ENCODE measurements at places on chromosomes 6 and 20.
A peak's percentile ranks its signal among the peaks of the same experiment; 100 is the strongest.

GRCh38 chr20:41038878-41039404 is 10.3 kb downstream of the TOP1 start:
- no peak for DNase-seq

DNA sequence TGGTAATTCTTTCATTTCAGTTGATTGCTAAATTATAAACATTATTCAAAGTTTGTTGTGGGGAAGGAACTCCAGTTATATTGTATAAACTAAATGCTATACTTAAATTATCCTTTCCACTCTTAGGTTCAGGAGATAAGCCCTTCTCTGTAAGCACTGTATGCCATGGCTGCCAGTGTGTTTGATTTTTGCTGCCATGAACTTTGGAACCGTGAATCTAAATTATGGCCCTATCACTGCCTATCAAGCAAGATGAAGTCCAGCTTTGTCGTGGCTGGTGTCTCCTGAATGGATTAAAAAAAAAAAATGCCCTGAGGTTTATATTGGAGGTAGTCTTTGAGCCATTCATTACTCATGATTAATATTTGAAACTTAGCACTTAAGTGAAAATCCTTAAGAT is 44.7 kb downstream of the CDC5L start:
- DNase-seq, result no peak

- no peak for DNase-seq
These were observed 6.3 kb downstream of the RRBP1 start for GRCh38 chr20:17675519-17676377.

- no peak for DNase-seq
These were observed 44.7 kb upstream of the MLN start for GRCh38 chr6:33848484-33848883.

- DNase-seq, result no peak
These were observed 164.2 kb upstream of the TCF21 start for GRCh38 chr6:133724726-133725125.

DNA sequence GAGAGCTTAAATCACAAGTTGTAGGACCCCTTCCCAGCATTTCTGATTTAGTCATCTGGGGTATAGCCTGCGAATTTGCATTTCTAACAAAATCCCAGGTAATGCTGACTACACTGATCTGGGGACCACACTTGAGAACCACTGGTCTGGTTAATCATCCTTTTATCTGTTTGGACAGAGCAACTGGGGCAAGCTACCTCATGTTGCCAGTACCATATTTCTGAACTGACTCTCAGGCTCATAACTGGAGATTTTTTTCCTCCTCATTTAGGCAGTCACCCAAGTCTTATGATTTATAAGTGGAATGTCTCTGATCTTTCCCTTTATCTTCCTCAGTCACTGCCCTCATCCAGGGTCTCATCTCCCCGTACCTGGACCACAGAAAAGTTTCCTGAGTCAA is 12.0 kb upstream of the GTF3C6 start:
- no peak for DNase-seq

DNA sequence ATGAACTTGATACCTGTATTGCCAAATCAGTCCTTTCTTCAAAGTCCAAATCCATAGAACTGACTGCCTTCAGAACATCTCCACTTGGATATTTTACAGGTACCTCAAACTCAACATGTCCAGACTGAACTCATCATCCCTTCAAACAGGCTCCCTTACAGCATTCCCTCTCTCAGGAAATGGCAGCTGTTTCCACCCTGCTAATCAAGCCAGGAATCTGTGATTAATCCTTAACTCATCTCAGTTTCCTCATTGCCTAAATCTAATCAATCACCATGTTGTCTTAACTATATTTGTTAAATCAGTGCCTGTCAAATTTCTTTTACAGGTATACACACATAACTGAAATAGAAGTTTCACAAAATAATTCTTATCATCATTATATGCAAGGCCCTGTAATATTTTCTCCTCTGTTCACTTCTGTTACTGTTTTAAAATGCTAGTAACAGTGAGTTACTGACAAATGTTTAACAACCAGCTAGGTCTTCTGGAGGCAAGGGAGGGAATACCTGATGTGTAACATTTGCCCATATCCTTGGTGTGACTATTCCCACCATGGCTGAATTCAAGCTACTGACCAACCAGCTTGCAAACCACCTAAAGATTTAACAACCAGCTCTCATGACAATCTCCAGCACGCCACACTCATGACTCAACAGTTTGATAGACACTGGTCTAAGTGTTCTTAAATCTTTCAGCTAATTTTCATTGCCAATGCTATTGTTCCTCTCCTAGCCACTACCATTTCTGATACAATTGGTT is 124.9 kb downstream of the ADAT2 start:
- no peak for DNase-seq

- no peak for DNase-seq
These were observed 93.0 kb upstream of the DOK5 start for GRCh38 chr20:54382419-54382818.

DNA sequence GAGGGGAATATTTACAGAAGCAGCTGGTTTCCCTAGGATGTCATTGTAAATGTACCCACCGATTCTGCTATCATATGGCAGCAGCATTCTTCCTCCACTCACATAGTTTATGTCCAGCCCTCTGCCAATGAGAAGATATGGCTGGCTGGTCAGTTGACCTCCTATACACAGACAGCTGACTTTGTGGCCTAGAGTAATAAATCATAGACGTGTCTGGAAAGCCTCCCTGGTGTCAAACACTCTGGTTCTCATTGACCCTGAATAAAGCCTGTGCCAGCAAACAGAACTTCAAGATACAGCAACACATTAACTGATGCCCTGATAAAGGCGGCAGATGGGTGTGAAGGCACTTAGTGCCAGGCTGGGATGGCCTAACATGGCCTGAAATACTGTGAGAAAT is 52.6 kb downstream of the GPR63 start:
- no peak for DNase-seq

DNA sequence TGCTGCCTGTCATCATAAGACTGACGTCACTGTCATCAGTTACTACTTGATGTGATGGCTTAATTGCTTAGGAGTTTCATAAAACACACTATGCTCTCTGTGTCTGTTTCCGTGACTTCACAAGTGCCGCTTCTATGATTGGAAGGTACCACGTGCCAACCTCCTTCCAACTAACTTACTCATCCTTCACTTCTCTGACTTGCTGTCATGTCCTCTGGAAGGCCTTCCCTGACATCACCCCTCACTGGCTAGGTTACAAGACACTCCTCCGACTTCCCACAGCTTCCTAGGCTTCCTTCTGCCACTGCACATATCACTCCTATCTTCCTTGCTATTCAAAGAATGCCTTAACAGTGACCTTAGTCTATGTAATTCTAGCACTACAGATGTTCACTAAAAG is 20.4 kb downstream of the SERINC3 start:
- DNase-seq, result no peak

- DNase-seq, result peak; percentile 52
These were observed 13.8 kb upstream of the GTF3C6 start for GRCh38 chr6:110944681-110945151.

- DNase-seq, result no peak
These were observed 308.9 kb downstream of the DHX35 start for GRCh38 chr20:39270837-39271604.

DNA sequence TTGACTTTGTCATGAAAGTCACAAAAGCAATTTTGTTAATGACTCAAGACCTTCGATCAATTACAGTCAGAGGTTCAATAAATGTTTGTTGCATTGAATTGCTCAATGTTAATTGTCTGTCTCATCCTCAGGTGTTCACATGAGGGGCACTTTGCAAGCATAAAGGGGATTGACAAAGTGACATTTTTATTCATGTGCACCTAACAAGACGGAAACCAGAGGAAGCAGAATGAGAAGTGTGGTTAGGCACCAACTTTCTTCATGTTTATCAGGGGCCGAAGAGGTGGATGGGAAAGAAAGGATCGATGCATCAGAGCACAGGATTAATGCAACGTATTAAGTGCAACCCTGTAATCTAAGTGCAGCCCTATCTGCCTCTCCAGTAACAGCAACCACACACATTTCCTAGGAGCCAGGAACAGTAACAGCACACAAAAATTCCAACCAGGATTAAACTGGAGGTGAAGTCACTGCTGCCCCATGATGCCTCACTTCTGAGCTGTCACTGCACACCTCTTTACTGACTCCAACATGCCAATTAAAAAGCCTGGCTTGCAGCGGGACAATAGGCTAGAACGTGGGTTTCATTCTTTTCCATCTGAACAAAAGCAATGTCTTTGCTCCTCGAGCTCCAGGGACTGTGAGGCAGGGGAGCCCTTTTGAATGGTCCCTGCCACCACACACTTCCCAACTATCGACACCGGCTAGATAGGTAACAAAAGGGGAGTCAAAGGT is 262.7 kb downstream of the CD83 start:
- DNase-seq, result no peak

DNA sequence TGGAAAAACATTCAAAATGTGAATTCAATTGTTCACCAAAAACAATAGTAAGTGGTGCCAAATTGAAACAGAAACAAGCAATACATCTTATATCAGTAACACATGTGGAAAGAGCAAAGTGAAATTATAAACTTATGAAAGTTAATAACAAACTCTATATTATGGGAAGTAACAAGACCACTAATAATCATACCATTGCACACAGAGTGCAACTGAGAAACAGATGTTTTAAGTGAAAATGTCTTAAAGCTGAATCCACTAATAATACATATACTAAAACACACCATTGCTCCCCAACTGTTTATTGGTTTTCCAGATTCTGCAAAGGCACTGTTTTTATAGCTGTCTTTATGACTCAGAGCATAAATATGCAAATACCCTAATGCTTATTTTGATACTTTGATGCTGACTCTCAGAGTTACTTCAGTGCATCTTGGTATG is 292.3 kb downstream of the RFPL4B start:
- DNase-seq, result no peak

DNA sequence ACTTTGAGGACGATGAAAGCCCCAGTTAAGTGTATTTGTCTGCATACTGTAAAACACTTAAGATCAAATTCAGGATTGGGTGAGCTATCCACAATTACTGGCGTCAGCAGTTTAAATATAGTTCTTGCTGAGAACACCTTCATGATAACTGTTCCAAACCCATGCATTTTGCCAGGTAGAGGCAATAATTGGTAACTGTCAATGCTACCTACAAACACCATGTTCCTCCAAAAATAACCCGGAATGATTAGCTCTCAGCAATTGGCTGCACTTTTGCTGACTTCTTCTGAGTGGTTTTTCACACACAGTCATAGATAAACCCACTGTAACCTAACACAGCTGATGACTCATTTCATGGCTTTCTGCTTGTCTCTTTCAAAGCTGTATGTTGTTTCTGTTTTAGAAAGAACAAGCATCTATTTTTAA is 1358.6 kb upstream of the GJE1 start:
- DNase-seq, result no peak

- DNase-seq, result no peak
These were observed 36.4 kb upstream of the MYB start for GRCh38 chr6:135144673-135145062.

DNA sequence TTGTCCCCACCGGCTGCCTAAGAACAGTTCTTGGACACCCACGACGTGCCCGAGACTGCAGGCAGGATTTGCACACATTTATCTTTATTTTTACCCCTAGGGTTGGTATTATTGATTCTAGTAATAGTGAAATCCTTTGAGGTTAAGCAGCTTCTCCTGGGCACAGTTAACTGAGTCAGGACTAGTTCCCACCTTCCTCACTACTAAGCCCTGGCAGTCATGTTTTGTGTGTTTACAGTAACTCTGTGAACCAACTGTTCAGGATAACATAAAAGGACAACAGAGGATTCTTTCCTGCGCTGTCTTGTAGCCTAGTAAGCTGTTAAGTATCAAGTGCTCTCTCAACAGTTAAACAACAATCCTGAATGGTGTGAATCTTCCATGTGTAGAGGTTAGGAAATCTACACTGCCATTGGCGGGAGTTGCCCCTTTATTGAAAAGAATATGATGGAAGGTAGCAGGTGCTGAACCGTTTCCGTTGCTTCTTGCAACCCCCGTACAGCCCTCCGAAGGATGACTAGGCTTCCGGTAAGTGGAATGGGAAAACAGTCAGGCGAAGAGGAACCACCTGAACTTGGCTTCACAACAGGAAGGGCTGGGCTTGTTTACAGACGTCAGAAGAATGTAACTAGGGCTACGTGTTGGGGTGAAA is 979 bp upstream of the SOD2 start:
- peak; percentile 26 for DNase-seq

DNA sequence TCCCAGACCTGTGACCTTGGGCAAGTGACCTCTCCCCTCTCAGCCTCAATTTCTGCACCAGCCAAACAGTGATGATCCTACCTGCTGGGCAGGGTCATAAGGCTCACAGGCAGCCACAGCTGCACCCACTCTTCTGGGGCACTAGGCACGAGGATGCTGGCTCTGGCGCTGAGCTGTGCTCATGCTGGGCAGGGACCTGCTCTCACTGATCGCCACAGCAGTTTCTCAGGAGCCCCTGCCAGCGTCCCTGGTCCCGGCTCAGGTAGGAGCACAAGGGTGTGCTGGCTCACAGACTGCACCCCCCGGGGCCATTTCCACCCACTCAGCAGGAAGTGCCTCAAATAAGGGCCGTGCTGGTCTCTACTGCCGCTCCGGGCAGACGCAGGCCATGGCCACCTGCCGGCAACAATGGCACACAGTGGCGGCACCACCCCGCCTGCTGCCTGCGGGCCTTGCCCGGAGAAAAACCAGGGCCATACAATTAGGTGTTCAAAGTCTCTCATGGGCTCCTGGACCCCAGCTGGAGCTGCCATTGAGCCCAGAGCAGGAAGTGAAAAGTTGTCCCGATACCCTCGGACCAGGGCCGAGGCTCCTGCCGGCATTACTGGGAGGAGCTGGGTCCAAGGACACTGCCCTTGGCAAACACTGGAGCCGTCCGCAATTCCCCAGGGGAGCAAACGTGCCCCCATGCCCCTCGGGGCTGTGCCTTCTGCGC is 4.6 kb upstream of the CABLES2 start:
- DNase-seq, result no peak

DNA sequence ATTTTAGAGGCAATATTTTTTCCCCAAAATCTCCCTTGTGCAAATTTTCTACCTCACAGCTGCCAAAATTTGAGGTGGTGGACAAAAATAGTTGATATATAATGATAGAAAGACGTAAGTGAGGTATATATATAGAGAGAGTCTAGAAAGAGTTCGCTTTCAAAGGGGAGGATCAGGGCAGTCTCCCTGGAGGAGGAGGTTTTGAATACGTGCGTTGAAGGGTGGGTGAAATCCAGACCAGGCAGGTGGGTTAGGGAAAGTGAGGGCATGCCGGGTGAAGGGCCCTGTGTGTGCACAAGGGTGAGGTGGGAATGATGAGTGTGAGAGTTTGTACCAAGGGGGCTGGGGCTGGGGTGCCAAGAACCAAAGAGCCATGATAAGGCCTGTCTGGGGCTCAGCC is 100.2 kb downstream of the CEBPB start:
- no peak for DNase-seq

GRCh38 chr6:129996387-129996786 is 22.0 kb upstream of the L3MBTL3 start:
- DNase-seq, result no peak

DNA sequence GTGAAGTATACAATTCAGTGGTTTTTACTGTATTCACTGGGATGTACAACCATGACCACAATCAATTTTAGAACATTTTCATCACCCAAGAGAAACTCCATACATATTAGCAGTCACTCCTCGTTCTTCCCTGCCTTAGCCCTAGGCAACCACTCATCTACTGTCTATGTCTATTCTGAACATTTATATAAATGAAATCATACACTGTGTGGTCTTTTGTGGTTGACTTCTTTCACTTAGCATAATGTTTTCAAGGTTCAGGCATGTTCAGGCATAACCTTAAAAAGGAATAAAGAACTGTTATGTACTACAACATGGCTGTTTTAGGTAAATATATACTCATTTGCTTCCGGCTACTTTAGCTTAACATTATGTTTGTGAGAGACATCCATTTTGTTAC is 37.3 kb downstream of the BLTP3A start:
- no peak for DNase-seq

- DNase-seq, result no peak
These were observed 19.9 kb upstream of the SASH1 start for GRCh38 chr6:148322704-148323103.

All from activated CD4-positive, alpha-beta T cell treated with anti-CD3 and anti-CD28 coated beads, Interleukin-2, amount 50 U/mL, for 48 hours (primary cell).